ENCODE measurements at places on chromosomes 5 and 9. TPM values are rescaled to one million over a fixed set of nuclear protein-coding genes. Genes with fewer than 3 reads are reported as not detected.

Gene CTXN3
- total RNA-seq, result 8.5 TPM

Gene ZNF618
- 10.1 TPM for total RNA-seq

Gene PDLIM4
- total RNA-seq, result 6.2 TPM

Gene SH3GLB2
- total RNA-seq, result 66.4 TPM

Gene MZB1
- not detected for total RNA-seq

Gene FBP1
- total RNA-seq, result 1.2 TPM

Gene FSTL4
- 5.8 TPM for total RNA-seq

Gene TMEM8B
- total RNA-seq, result 10.4 TPM

Gene BTNL8
- not detected for total RNA-seq

Gene IGFBPL1
- 38.3 TPM for total RNA-seq

Gene SLC9A3
- total RNA-seq, result 1.4 TPM

Gene FBP2
- 0.23 TPM for total RNA-seq

Gene HAVCR2
- 11.1 TPM for total RNA-seq

Gene MXD3
- 4.4 TPM for total RNA-seq

Gene CCDC192
- not detected for total RNA-seq

Gene NSG2
- total RNA-seq, result 655 TPM

Gene RETREG1
- total RNA-seq, result 64.4 TPM

Gene CAPSL
- 6.5 TPM for total RNA-seq

Gene NR5A1
- total RNA-seq, result 0.69 TPM

Gene ROR2
- 2.3 TPM for total RNA-seq

Gene GABRA1
- 76.6 TPM for total RNA-seq

Gene WHRN
- total RNA-seq, result 5.8 TPM

Gene ODF2
- total RNA-seq, result 25.1 TPM

Gene SPEF2
- total RNA-seq, result 27.5 TPM

Gene CAMK4
- total RNA-seq, result 95.0 TPM

Gene QRFP
- not detected for total RNA-seq

Gene F12
- total RNA-seq, result 7.4 TPM

Gene SPINK13
- total RNA-seq, result not detected

Gene ZNF366
- total RNA-seq, result 2.1 TPM

Gene CER1
- 0.69 TPM for total RNA-seq

Gene HEMGN
- total RNA-seq, result 4.2 TPM

Gene NSD1
- 73.6 TPM for total RNA-seq

Gene IFNA8
- total RNA-seq, result not detected

Gene IL5
- not detected for total RNA-seq

Gene SOX30
- not detected for total RNA-seq

Gene OTULIN
- 18.5 TPM for total RNA-seq

Gene ZNF169
- 6.5 TPM for total RNA-seq

Gene AGXT2
- total RNA-seq, result 0.23 TPM

Gene ZNF483
- total RNA-seq, result 65.7 TPM

Gene UBQLN1
- 249 TPM for total RNA-seq

Gene ELOVL7
- total RNA-seq, result 6.9 TPM

Gene EQTN
- total RNA-seq, result 1.4 TPM

Gene CCL19
- total RNA-seq, result not detected

Gene CDH12
- 32.1 TPM for total RNA-seq

Gene FOXD4L6
- total RNA-seq, result 0.46 TPM

Gene TPPP
- total RNA-seq, result 27.5 TPM

Gene TGFBR1
- 66.7 TPM for total RNA-seq

Gene SHISAL2B
- 0.92 TPM for total RNA-seq

Gene AK8
- 3.5 TPM for total RNA-seq

Gene KCTD16
- total RNA-seq, result 51.0 TPM

Gene PRLR
- 4.6 TPM for total RNA-seq

Gene IFNA13
- not detected for total RNA-seq

Gene ARL14EPL
- total RNA-seq, result not detected
